ENCODE measurements at places on chromosomes 2 and 18.

- DNase-seq, result no peak
Measured at GRCh38 chr2:238113611-238114010, 13.5 kb downstream of the ESPNL start.

GRCh38 chr2:223712642-223713041, 110.5 kb upstream of the SCG2 start:
- DNase-seq, result no peak

DNA sequence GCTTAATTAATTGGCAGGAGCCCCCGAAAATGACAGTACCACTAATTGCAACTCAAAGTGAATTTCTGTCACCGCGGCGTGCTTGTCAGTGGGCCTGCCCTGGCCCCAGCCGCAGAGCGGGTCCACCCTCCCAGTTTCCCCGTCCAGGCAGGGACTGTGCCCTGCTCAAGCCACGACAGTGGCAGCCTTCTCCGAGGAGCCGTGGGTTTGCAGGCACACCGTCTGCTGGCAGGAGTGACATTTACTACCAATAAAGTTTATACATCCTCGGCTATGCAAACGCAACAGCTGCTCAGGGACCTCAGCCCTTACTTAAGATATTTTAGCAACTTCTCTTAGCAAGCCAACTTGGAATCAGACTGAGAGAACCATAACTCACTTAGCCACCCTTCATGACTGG, 112.7 kb downstream of the GBX2 start:
- DNase-seq, result no peak

GRCh38 chr2:27856386-27856785, 33.8 kb downstream of the RBKS start:
- no peak for DNase-seq

- DNase-seq, result no peak
Measured at GRCh38 chr18:23502516-23503037, 734 bp upstream of the RMC1 start.

DNA sequence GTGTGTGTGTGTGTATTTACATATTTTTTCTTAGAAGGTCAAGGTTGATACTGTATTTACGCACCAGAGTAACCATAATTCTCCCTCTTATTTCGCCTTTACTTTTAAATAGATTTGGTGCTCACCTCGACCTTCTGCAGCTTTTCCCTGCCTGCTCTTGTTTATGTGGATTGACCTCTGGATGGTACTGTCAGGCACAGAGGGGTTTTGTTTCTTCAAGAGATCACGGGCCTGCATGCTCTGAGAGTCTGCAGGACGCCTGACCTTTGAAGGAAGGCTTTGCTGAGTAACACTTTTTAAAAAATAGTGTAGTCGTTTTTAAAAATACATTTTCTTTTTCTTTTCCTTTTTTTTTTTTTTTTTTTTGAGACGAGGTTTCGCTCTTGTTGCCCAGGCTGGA, 18.1 kb upstream of the EFHD1 start:
- no peak for DNase-seq

- no peak for DNase-seq
Measured at GRCh38 chr2:130911482-130911881, 74.8 kb downstream of the ARHGEF4 start.

- no peak for DNase-seq
Measured at GRCh38 chr2:10504370-10504993, 56.4 kb upstream of the ODC1 start.

- DNase-seq, result no peak
Measured at GRCh38 chr2:85853499-85854165, 35.2 kb downstream of the ST3GAL5 start.

DNA sequence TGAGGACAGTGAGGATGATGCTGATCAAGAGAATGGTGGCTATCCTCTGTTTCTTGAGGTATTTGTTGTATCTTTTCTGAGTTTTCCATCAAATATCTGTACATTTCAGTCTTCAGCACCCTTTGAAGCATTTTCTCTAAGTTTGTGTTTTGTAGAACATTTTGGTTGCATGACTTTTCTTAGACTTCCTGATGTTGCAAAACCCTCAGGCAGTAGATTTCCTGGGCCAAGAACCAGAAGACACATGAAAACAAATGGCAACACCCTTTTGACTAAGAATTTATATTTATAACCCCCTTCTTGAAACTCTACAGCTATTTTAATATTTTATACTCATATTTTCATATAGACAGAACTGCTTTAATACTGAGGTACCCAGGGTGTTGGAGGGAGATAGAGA, 16.2 kb downstream of the HNMT start:
- DNase-seq, result no peak

DNA sequence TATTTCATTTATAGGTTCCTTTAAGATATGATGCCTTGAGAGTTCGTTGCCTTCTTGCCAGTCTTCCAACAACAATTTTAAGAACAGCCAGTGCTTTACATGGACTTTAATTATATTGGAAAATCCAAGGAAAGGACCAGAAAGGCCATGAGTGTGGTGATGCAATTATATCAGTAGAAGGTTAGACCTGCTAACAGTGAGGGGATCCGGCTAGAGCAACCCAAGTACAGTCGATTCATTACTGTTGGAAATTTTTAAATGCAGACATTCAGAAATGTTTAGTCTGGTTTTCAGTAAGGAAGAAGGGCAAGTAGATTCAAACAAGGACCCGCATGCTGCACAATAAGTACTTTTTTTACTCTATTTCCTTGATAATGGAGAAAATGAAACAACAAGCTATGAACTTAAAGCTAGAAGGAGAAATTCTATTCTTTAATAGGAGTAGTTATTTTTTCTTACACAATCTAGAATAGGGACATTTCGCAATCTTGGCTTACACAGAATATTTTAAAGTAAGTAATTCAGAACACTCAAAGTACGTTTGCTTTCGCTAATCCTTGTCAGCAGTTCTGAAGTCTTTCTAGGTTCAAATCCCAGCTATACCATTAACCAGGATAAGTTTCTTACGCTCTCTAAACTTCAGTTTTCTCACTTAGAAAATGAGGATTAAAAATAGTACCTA, 405.5 kb downstream of the MEIS1 start:
- no peak for DNase-seq

DNA sequence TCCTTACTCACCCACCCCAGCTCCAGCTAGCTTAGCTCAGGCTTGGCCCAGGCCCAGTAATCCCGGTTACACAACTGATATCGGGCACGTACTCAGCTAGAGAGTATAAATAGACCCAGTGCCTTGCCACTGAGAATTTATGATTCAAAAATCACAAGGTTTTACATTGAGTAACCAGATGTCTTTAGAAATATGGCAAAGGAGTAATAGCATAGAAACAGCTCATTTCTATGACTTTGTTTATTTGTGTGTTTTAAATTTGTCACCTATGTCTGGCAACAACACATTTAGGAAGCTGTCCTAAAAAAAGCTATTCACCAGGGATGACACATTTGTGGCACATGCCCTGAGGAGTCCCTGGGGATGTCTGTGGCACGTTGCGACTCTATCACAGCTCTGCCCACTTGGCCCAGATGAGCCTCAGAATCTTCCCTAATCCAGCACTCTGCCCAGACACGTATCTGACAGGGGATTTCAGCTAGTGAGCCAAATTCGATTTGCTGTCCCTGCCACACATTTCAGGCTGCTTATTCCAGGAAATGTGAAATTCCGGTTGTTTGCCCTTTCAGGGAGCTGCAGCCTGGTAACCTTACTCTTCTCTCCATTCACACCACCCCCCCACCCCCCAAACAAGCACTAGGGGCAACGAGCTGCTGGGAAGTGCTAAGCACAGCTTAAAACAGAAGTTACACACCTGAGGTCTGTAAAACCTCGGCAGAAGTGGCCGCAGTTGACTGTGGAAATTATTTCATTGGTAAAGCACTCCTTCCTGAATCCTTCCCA, 85.4 kb upstream of the ZCCHC2 start:
- no peak for DNase-seq

DNA sequence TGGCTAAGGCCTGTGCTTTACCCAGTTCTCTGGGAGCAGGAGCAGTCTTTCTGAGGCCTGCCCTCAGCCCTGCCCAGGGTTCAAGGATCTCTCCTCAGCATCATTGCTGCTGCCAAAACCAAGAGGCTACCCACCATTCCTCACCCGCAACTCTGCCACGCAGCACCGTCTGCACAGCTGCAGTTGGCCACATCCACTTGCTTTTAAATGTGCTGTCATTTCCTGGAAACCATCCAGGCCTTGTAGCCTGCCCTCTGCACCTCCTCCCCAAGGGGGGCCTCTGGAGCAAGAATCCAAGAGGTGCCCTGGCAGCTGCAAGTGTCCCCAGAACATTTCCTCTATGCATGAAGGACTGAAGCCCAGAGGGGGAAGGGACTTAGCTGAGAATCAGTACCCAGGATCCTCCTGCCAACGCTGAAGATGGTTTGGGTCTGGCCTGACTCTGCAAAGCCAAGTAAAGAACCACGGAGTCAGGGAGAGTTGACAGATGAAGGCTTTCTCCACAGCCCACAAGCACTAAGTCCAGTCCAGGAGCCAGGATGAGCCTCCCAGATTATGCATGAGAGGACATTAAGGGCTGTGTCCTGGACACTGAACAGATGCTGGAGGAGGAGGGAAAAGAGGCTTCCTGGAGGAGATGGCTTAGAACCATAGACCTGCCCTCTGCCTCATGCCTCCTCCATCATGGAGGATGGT, 14.9 kb downstream of the EMX1 start:
- no peak for DNase-seq

DNA sequence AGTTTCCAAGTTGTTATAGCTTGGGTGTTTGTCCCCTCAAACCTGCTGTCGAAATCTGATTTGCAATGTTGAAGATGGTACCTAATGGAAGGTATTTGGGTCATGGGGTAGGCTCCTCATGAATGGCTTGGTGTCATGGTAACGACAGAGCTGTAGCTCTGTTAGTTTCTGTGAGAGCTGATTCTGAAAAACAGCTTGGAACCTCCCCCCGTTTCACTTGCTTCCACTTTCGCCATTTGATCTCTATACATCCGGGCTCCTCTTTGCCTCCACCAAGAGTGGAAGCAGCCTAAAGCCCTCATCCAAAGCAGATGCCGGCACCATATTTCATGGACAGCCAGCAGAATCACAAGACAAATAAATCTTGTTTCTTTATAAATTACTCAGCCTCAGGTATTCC, 1035.1 kb upstream of the SLC39A10 start:
- DNase-seq, result no peak

GRCh38 chr2:193627187-193627926, 1432.6 kb upstream of the TMEFF2 start:
- no peak for DNase-seq

- DNase-seq, result no peak
Measured at GRCh38 chr2:30620102-30620501, 173.1 kb downstream of the LCLAT1 start.

Data from cortex of kidney (tissue), 1 donor.